Activated T-helper 1 cell treated with Interleukin-2 at 50 U/mL for 16 hours (primary cell): ENCODE measurements at places on chromosomes 16 and 17.

- no peak for DNase-seq
Observed at GRCh38 chr16:62156971-62157370, 120.7 kb upstream of the CDH8 start.

GRCh38 chr17:41738077-41738800 is 3.8 kb upstream of the HAP1 start:
- DNase-seq, result peak; percentile 63

DNA sequence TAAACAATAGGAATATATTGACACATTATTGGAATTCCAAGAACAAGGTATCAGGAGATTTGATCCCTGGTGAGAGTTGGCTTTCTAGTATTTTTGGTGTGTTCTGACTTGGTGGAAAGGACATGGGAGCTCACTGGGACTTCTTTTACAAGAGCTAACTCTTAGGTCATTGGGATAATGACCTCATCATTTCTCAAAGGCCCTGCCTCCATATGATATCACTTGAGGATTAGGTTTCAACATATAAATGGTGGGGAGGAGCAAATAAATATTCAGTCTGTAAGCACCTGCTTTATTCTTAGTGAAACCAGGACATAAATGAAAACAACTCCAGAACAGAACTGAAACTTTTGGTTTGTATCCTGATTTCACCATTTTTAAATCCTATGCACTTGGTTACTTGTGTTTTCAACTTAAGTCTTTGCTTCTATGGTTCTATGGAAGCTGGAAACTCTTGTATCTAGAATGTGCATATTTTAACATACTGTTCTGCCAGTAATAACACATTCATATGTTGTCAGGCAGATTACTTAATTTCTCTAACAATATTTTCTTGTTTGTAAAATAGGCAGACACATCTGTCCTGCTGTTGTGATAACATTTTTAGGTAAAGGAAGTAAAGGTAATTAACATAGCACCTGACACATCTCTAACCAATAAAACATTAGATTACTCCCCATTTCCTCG is 1527.7 kb upstream of the CDH8 start:
- no peak for DNase-seq

DNA sequence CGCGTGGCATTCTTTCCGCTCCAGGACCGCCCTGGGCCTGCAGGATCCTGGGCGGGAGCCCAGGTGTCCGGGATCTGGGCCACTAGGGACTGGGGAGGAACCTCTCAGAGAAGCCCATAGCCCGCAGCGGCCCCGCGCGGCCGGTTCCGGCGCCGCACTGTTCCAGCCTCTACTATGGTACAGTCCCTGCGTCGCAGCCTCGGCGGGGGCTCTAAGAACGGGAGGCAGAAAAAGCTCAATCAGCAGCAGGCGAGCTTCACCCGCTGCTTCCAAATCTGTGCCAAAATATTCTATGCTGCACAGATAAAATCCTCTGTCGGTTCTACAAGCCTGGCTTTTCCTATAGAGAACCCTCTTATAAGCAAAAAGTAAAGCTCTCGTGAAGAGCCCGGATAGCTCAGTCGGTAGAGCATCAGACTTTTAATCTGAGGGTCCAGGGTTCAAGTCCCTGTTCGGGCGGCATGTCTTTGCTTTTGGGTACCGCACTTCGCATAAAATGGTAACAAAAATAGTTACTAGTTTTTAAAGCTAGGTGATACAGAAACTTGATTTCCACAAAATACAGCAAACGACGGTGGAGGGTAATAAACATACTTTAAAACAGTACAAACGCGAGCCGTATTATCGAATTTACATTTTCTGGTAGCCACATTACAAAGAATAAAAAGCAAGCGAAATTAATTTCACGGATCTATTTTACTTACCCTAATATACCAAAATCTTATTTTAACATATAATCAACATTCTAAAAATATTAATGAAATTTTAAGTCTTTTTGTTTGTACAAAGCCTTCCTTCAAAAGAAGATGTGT is 661 bp upstream of the ALOXE3 start:
- peak; percentile 68 for DNase-seq

DNA sequence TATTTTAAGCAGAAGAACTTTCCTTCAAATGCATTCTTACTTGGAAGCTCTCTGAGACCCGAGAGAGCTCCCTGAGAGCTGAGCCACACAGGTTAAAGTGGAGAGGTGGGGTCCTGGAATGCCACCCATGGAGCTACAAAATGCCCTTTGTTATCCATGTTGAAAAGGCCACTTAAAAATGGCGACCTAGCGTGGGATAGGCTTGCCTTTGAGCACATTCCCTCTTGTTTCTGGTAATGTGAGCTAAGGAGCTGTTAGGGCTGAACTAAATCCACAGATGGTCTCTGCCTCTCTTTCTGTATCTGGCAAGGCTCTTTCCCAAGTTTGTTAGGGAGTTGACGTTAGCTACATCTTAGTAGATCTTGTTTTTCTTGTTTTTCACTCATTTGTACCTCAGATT is 171.6 kb downstream of the SNX29 start:
- DNase-seq, result no peak

- DNase-seq, result no peak
Observed at GRCh38 chr16:14015033-14015432, 56.1 kb upstream of the MRTFB start.
